ENCODE measurements at places on chromosomes 12 and 14.

DNA sequence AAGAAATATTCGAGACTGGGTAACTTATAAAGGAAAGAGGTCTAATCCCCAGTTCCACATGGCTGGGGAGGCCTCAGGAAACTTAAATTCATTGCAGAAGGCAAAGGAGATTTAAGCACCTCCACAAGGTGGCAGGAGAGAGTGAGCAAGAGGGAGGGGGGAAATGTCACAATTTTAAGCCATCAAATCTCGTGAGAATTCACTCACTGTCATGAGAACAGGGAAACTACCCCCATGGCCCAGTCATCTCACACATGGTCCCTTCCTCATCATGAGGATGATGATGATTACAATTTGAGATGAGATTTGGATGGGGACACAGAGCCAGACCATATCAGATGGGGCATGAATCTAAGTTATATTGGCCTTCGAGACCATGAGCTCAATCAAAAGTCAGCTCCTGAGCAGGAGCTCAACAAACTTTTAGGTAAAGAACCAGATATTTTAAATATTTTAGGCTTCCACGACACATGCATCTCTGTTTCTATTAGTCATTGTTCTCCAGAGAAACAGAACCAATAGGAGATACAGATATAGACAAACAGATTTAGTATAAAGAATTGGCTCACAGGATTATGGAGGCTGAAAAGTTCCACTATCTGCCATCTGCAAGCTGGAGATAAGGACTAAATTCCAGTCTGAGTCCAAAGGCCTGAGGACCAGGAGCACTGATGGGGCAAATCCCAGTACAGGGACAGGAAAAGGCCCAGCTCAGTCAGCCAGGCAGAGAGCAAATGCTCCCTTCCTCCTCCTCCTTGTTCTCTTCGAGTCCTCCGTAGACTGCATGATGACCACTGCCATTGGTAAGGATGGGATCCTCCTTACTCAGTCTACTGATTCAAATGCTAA is 24.9 kb downstream of the DGLUCY start:
- peak; percentile 79 for DNase-seq

- no peak for DNase-seq
Observed at GRCh38 chr14:64422756-64423155, 34.6 kb downstream of the MTHFD1 start.

DNA sequence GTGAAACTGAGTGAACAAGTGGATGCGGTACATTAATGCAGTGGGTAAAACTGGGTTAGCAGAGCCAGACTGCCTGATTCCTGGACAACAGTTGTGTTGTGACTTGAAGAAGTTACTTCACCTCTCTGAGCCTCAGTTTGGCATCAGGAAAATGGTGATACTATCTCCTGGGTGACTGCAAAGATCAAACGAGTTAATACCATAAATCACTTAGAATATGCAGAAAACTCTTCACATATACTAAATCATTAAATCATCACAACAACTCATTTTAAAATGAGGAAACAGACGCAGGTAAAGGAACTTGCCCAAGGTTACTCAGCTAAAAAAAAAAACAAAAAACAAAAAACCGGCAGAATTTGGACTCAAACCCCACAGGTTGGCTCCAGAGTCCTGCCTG is 811 bp downstream of the MTERF2 start:
- DNase-seq: peak; percentile 13

DNA sequence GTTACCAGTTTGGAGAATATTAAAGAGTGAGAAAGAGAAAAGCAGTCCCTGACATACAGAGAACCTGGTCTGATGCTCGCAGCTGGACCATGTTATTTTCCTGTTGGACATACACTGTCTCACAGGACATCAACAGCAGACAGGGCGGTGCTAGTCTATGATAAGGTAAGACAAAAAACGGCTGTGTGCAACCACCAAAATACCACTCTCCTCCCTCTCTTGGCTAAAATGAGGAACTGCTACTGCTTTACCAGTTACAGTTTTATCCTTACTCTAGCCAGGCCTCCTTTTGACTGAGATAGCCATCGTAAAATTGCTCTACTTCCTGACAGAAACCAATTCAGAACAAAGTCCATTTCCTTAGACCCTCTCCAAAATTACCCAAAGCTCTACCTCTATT is 47.0 kb upstream of the ERGIC2 start:
- no peak for DNase-seq

- no peak for DNase-seq
Observed at GRCh38 chr12:29486972-29487371, 10.5 kb downstream of the OVCH1 start.

GRCh38 chr12:9391815-9392214 is 183.6 kb upstream of the PZP start:
- peak; percentile 35 for DNase-seq

DNA sequence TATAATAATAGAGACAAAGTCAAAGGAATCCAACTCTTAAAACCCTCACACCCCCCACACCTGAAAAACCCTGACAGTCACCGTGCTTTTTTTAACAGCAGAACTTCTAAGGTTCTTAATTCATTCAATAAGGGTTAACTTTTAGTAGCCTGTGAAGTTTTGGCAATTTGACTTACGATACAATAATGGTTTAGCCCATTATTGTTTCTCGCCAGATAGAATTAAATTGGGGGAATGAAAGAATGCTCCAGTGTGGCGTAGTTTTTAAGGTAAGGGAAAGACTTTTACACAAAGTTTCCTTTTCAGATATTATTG is 604 bp upstream of the MAGOHB start:
- DNase-seq: peak; percentile 18

DNA sequence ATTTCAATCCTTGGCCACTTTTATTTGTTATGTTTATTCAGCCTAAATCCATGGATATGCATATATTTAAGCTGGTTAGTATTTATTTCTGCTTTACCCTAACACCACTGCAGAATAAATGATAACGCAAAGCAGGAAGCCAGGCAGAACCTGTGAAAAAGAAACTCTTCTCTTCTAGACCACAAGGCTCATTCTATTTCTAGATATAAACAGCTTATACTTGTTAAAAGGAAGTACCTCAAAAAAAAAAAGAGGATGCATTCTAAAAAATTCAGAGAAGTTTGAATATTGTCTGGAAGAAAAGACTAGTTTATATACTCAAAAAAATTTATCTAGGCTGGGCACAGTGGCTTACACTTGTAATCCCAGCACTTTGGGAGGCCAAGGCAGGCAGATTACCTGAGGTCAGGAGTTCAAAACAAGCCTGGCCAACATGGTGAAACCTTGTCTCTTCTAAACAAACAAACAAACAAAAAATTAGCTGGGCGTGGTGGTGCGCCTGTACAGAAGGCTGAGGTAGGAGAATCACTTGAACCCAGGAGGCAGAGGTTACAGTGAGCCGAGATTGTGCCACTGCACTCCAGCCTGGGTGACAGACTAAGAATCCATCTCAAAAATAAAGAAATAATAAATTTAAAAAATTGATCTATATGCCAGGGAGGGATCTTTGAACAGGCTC is 55.8 kb downstream of the GALNT4 start:
- DNase-seq: no peak

DNA sequence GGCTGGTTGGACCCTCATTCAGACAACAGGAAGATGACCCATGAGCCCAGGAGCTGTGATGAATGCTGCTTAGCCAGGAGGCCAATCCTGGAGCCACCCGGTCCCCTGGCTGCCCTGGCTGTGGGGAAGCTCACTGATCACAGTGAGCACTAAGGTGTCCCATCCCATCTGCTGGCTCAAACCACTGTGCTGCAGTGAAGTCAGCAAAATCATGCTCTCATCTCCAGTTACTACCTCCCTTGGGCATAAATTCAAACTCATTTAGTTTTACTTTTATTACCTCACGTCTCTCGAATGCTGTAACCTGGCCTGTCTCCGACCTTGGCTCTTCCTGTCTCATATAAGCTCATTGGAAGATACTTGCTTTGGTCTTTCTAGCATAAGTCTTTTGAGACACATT is 112.4 kb downstream of the APAF1 start:
- no peak for DNase-seq

GRCh38 chr12:123270214-123271000 is 1.2 kb downstream of the CDK2AP1 start:
- DNase-seq: peak; percentile 78

GRCh38 chr12:18468246-18469075 is 207.1 kb downstream of the PIK3C2G start:
- DNase-seq: no peak

DNA sequence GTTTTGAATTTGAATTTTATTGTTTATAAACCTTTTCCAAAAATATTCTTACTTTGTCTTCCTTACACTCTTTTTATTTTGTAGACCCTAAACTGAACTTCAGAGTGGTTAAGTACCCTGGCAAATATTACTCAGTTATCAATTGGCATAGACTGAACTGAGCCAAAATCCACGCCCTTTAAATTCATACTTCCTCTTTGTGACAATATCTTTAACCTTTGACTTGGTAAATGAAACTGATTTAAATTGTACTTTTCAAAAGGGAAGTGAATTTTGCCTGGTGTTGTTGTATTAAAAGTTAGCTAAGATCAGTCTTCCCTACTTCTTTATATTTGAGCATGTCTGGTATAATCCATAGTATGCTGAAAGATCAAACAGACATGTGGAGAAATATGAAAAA is 184.3 kb upstream of the USP15 start:
- DNase-seq: no peak

DNA sequence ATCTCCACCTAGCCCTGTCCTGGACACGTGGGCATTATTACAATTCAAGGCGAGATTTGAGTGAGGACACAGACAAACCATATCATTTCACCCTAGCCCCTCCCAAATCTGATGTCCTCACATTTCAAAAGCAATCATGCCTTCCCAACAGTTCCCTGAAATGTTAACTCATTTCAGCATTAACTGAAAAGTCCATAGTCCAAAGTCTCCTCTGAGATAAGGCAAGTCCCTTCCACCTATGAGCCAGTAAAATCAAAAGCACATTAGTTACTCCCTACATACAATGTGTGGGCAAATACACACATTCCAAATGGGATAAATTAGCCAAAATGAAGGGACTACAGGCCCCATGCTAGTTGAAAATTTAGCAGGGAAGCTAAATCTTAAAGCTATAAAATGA is 546.0 kb upstream of the LMO3 start:
- DNase-seq: no peak

- DNase-seq: no peak
Observed at GRCh38 chr14:105783707-105784106, 257.3 kb downstream of the TMEM121 start.

- peak; percentile 81 for DNase-seq
Observed at GRCh38 chr12:55060470-55060869, 40.7 kb downstream of the NEUROD4 start.

- DNase-seq: no peak
Observed at GRCh38 chr14:92785667-92786426, 8.3 kb upstream of the GOLGA5 start.

Data from NCI-H69 (cell line).